ENCODE measurements at places on chromosomes 13 and 19.
A peak's percentile ranks its signal among the peaks of the same experiment; 100 is the strongest.

GRCh38 chr13:76663592-76664335 lies 222.4 kb downstream of the KCTD12 start:
- peak; percentile 32 for DNase-seq

GRCh38 chr13:43107780-43108179 lies 84.4 kb downstream of the DNAJC15 start:
- peak; percentile 5 for DNase-seq

DNA sequence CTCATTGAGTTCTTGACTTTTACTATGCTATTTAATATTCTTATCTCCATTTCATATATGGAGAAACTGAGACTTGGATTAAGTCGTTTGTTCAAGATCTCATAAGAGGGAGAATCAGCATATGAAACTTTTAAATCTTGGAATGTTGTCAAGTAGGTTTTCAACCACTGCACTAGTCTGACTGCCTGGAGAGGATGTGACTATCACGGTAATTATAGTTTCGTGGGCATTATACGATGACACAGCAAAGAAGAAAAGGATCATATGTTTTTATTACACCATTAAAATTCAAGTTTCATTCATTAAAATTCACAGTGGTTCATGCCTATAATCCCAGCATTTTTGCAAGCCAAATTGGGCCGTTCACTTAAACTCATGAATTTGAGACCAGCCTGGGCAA lies 555.2 kb downstream of the SLITRK1 start:
- DNase-seq = no peak

DNA sequence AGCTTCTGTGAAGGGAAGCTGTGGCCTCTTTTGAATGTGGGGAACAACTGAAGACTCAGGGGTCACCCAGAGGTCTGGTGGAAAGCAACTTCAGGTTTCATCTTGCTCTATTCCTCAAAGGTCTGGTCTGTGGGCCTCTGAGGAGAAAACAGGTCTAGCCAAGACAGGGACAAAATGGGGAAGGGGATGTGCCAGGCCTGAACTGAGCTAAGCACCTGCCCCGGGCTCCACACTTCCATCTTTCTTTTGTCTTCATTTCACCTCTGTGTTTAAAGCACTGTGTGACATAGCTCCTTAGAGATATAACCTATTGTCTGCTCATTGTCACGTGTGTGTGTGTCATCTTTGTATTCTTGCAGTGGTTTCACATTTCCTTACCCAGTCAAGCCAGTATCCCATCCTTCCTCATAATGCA lies 19.9 kb upstream of the GDF15 start:
- no peak for DNase-seq

- DNase-seq = no peak
Measured at GRCh38 chr13:66040506-66040905, 1189.6 kb downstream of the PCDH9 start.

DNA sequence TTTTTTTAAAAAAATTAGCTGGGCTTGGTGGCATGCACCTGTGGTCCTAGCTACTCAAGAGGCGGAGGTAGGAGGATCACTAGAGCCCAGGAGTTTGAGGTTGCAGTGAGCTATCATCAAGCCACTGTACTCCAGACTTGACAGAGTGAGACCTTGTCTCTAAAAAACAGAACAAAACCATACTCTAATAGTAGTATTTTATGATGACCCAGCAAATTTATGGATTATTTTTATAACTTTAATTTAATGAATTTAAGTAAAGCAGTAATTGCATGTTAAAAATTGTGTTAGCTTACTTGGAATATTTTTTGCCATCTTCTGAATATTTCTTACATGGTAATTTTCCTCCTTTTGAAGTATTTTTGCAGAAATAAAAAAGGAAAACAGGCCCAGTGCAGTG lies 48.3 kb downstream of the ZIC2 start:
- no peak for DNase-seq

DNA sequence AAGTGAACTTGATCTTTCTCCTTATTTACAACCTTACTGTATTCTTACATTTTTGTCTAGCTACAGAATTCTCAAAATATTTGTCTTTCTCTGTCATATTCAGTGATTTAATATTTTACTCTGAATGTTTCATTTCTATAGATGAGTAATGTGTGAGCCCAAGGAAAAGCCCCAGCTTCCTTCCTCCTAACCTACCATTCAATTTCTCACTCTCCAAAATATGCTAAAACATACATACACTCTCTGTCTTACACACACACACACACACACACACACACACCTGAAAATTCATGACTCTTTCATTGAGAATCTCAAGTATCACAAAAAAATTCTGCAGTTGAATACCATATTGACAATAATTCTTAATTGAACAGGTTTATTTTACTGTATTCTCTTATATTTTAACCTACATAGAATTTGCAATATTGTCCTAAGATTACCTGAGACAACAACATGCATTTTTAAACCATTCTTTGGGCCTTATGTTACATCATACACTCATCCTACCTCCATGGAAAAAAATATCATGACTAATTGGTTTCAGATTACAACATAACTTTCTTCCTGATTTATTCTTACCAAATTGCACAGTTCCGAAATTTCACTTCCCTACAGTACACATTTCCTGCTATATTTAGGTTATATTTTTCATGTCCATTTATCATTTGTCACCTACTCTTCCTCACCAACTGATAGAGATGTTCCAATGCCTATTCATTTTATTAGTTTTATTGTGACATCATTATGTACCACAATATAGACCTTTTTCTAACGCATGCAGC lies 1965.6 kb upstream of the PCDH20 start:
- DNase-seq = no peak

- no peak for DNase-seq
Measured at GRCh38 chr13:45238945-45239795, 38.3 kb upstream of the KCTD4 start.

GRCh38 chr13:103039183-103039582 lies 27.0 kb downstream of the SLC10A2 start:
- DNase-seq = no peak

DNA sequence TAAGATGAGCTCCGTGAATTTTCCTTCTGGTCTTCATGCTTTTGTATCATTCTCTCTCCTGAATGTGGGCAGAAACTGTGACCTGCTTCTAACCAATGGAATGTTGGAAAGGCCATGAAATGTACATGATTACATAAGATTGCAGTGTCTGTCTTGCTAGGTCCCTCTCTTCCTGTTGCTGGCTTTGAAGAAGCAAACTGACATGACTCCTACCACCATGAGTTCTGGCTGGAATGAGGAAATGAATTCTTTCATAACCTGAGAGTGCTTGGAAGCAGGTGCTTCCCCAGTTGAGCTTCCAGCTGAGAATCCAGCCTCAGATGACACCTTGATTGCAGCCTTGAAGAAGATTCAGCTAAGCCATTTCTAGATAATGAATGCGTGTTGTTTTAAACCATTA lies 275.0 kb upstream of the MIR17HG start:
- no peak for DNase-seq

GRCh38 chr19:54207983-54208783 lies 7.5 kb downstream of the RPS9 start:
- DNase-seq = peak; percentile 85

- no peak for DNase-seq
Measured at GRCh38 chr13:78867655-78868054, 208.7 kb upstream of the OBI1 start.

DNA sequence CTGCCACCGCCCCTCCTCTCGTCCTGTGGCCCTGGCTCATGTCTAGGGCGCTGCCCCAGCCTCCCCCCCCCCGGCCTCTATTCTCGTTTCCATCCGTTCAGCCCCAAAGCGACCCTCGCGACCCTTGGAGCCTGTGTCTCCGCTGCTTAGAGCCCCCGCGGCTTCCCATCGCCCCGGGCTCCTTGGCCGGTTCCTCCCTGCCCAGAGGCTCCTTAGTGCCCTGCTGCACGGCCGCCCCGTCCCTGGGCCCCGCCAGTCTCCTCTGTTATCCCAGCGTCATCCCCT lies 9.2 kb upstream of the CNOT3 start:
- no peak for DNase-seq

- DNase-seq = no peak
Measured at GRCh38 chr19:45668342-45668871, 386 bp downstream of the GIPR start.

- no peak for DNase-seq
Measured at GRCh38 chr19:18802354-18802753, 11.2 kb upstream of the COMP start.

DNA sequence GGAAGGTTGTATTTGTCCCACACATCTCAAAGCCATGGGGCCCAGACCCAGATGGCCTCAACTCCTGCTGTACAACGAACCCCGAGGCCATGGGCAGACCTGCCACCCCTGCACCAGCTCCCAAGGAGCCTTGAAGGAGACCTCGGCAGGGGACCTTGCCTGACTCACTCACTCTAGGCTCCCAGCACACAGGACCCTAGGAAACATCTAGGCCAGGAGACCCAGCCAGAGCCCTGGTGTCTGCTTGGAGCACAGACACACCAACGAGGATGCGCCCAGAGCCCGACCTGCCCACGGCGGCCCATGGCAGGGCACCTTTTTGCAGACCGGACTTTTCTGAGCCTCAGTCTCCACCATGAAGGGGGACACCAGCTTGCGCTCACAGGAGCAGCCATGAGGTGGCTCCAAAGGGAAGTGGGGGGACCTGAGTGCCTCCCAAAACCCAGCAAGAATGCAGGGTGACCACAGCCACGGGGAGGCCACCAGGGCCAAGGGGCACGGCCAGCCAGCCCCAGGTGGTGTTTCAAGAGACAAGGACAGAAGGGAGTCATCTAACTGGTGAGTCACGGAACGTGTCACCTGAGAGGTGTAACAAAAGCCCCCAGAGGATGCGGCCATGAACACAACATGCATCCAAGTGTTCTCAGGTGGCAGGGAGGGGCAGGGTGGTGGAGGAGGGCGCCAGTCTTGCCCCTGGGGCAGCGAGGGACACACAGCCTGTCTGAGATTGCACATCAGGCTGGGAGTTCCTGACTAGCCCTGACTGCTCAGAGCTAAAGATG lies 4.9 kb upstream of the CERS1 start:
- no peak for DNase-seq

- DNase-seq = no peak
Measured at GRCh38 chr13:45257638-45258333, 56.9 kb upstream of the KCTD4 start.

DNA sequence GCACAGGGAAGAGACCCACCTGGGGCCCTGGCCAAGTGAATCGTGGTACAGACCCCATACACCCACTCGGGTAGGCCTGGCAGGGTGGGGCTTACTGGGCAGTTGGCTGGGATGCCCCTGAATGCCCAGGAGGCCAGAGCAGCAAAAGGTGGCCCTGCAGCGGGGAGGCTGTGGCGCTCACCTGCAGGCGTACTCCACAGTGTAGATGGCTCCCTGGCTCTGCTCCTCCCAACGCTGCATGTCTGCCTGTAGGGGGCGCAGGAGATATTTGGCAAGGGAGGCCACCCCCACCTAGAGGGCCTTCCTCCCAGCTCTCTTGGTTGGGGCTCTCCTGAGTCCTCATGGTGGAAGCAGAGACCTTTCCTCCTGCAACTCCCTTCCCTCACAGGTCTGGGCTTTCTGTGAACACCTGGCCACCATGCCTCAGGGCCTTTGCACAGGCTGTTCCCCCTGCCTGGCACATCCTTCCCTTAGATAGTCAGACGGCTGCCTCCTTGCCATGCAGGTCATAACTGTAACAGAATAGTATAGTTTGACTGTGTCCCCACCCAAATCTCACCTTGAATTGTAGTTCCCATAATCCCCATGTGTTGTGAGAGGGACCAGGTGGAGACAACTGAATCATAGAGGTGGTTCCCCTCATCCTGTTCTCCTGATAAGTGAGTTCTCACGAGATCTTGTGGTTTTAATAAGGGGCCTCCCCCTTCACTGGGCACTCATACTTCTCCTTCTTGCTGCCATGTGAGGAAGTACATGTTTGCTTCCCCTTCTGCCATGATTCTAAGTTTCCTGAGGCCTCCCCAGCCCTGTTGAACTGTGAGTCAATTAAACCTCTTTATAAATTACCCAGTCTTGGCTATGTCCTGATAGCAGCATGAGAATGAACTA lies 5.9 kb downstream of the BORCS8 start:
- DNase-seq = no peak

DNA sequence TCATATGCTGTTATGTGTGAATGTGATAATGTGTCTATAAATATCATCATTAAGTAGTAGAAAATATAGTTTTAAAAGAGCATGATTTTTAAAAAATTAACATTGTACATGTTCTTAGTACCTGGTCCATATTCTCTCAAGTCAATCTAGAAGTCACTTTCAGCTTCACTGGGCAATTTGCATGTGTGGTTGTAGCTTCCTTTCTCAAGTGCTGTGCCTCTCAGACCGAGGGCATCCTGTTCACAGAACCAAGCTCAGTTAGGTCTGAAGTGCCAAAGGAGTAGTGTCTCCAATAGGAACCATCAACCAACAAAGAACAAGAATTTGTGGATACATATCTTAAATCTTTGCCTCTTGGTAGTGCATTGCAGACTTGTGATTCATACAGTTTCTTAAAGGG lies 541.8 kb upstream of the SLC10A2 start:
- DNase-seq = no peak

DNA sequence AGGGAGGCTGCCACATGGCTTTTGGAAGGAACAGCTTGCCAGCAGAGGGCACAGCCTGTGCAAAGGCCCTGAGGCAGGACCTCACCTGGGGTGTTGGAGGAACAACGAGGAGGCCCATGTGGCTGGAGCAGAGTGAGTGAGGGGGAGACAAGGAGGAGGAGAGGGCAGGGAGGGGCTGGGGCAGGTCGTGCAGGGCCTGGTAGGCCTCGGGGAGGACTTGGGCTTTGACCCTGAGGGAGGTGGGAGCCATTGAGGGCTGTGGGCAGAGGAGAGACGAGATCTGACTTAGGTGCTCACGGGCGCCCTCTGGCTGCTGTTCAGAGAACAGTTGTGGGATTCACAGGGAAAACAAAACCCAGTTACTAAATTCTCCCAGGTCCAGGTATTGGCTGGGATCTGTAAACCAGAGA lies 25.2 kb downstream of the ZNRF4 start:
- DNase-seq = no peak

GRCh38 chr19:38262585-38263268 lies 1.6 kb upstream of the SPINT2 start:
- DNase-seq = no peak

- DNase-seq = no peak
Measured at GRCh38 chr19:823565-824121, 1.9 kb upstream of the PLPPR3 start.

GRCh38 chr19:28574212-28574611 lies 638.7 kb downstream of the UQCRFS1 start:
- DNase-seq = no peak

DNA sequence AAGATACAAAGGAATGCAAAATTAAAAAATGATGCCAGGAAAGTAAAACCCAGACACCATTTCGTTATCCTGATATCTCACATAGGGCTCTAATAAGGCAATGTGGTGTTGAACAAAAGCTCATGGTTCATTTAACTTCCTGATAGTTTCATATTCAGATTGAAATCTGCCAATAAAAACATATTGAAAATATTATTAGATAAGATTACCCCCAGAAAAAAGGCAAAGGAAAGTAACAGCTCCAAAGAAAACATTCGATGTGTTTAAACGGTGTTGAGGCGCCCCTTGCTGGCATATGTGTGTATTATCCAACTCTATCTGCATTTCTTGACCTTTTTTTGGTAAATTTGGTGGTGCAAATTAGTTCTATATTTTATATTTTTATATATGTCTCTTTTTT lies 75.9 kb downstream of the ESD start:
- DNase-seq = peak; percentile 36
